ENCODE measurements at places on chromosomes 3 and 15. TPM values are rescaled to one million over a fixed set of nuclear protein-coding genes. Genes with fewer than 3 reads are reported as not detected.

- DNase-seq = no peak
Observed at GRCh38 chr3:178655488-178655887, 119.3 kb downstream of the KCNMB2 start.

DNA sequence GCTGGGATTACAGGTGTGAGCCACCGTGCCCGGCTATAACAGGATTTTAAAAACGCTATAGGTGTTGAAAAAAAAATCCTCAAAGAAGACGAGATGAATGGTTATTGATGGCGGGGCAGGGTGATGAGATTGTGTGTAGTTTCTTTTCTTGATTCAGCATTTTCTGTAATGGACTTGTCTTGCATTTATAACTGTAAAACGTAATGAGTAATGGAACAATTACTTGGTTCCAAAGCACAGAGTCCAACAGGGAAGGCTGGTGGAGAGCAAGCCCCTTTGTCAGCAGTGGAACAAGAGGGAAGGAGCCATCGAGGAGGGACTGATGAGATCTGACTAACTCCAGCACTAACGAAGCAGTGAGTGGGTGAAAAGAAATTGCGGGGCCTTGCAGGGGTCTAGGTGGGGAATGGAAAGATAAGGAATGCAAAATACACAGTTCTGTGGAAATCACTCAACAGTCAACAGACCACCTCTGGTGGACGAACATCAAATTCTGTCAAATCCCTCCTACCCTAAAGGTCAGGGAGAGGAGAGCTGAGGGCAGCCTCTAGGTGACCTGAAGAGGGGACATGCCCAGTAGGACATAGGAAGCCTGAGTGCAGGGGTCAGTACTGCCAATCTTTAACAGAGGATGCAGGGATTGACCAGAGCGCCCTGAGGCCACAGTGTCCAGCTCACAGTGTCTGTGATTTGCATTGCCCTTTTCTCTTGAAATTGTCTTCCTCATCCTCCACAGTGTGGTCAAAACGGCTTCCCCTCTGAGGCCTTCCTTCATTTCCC lies 23.1 kb upstream of the CDCP1 start:
- DNase-seq = no peak

GRCh38 chr3:14440531-14441239 lies 38.3 kb downstream of the SLC6A6 start:
- no peak for DNase-seq

DNA sequence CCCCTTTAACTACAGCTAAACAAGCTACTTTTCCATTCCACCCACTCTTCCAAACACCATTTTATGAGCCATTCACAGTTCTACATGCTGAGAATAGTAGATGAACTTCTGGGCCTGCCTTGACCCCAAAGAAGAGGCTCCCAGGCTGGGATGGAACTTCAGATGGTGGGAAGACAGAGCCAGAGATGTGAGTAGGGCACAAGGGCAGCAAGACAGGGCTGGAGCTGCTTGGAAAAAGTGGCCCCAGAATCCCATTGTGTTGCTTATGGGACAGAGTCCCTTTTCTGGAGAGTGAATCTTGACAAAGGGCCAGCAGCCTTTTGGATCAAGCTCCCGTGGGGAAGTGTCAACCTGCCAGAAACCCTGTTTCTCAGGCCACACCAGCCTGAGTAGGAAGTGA lies 516.5 kb upstream of the PPP2R3A start:
- DNase-seq = no peak

DNA sequence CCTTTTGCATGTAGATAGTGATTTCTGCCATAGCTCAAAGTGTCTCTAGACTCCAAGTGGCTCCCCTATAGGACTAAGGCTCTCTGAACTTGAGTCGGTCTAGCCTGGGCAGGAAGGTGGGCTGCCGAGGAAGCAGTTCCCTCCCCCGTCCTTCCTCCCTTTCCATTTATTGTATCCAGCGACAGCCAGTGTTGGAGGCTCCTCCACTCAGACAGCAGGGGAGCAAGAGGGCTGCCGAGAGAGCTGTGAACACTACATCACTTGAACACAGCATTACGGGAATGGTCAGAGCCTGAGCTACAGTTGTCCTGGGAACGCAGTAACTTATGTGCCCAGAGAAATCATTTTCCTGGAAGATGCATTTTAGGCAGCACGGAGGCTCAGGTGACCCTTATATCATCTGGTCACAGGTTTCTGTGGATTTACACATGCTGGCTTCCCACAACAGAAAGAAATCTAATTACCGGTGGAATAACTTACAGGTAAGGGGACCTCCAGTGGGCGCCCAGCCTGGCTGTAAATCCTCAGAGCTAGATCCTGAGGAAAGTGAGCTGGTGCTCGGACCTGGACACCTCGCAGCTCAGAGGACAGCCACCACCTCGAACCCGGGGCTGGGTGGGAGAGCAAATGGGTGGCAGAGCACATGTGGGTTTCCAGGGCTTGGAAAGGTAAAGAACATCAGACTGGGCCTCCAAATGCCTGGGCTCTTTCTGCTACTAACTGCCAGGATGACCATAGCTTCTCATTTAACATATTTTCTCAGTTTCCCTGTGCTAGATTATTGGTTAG lies 197.1 kb downstream of the UACA start:
- DNase-seq = no peak

GRCh38 chr15:50059203-50059772 lies 59.7 kb downstream of the ATP8B4 start:
- no peak for DNase-seq

GRCh38 chr3:157471064-157471463 lies 32.2 kb downstream of the VEPH1 start:
- DNase-seq = no peak

Gene SMCO1
- polyA plus RNA-seq = 2.2 TPM

GRCh38 chr3:185778094-185778493 lies 46.7 kb downstream of the IGF2BP2 start:
- DNase-seq = no peak

GRCh38 chr3:188979248-188979647 lies 192.5 kb upstream of the TPRG1 start:
- no peak for DNase-seq

- no peak for DNase-seq
Observed at GRCh38 chr3:182886497-182886896, 93.2 kb downstream of the ATP11B start.

Gene HDC
- 1.2 TPM for polyA plus RNA-seq

Measured in forelimb muscle (tissue), 1 donor.